ENCODE measurements at places on chromosomes 7 and 10.

DNA sequence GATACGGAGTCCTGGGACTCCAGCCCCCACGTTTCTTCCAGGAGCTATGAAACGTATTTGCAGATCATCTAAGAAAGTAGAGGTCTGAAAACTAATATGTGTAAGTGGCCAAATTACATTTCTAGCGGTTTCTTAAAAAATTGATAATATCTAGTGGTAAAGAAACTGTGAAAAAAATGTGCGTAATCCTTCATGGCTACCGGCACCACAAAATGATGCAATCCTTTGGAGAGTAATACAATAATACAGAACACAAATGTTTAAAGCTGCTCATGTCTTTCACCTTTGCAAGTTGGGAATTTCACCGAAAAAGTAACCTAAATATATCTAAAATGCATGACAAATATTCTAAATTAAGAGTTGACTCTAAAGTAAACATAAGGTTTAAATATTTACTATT is 742.1 kb downstream of the GRID1 start:
- DNase-seq = no peak

GRCh38 chr10:6061056-6061455 is 1.1 kb downstream of the IL2RA start:
- DNase-seq = no peak

GRCh38 chr10:47408606-47409005 is 24.5 kb upstream of the ZNF488 start:
- DNase-seq = no peak

- DNase-seq = no peak
These were observed 270.3 kb downstream of the BBS9 start for GRCh38 chr7:33399528-33400213.

GRCh38 chr7:137482466-137482865 is 138.9 kb upstream of the PTN start:
- DNase-seq = peak; percentile 72

DNA sequence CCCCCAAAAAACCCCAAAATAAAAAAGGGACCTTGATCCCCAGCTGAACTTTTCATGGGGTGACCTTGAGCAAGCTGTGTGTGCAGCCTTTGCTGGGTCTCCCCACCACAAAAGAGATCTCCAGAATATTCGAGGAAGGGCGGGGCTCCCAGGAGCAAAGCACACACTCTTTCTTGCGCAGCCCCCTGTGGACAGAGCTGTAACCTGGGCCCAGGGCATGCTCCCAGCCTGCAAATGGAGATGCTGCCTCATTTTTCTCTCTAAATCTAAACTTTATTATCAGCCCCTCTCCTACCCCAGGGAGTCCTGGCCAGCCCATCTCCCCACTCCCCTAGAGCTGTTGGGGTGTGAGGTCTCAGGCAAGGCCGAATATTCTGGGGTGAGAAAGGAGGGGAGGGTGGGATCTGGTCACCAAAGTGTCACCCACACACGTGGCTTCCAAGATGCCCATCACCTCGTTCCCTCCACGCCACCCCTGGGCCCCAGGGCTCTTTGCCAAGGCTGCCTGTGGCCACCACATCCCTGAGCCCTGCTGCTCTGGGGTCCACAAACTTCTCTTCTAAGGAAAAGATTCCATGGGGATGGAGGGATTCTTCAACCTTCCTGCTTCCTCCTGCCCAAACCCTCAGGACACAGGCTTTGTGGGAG is 1.7 kb upstream of the CALML3 start:
- no peak for DNase-seq
